KBM-7 (cell line): ENCODE measurements at places on chromosomes 12 and 14.

DNA sequence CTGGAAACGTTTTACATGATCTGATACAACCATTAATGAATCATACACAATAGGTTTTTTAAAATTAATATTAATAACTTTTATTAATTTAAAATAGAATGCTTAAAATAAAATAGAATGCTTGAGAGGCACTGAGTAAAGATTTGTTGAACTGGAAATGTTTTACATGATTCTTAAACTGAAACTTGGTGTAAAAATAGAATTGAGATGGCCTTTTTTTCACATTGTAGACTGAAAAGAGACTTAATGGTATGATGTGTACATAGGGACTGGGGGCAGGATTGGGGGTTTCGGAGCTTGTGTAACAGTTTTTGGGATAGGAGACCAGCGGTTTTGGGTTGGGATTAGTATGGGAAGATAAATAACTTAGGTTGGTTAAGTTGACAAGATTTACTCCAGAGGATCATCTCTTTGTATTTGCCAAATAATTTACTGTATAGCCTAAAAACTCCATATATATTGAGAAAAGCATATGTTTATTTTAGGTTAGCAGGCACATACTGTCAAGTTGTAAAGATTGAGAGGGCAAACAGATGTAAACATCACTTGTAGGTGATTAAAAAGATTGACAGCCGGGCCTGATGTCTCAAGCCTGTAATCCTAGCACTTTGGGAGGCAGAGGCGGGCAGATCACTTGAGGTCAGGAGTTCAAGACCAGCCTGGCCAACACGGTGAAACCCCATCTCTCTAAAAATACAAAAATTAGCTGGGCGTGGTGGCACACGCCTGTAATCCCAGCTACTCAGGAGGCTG, 2.0 kb upstream of the ZNF410 start:
- no peak for DNase-seq

DNA sequence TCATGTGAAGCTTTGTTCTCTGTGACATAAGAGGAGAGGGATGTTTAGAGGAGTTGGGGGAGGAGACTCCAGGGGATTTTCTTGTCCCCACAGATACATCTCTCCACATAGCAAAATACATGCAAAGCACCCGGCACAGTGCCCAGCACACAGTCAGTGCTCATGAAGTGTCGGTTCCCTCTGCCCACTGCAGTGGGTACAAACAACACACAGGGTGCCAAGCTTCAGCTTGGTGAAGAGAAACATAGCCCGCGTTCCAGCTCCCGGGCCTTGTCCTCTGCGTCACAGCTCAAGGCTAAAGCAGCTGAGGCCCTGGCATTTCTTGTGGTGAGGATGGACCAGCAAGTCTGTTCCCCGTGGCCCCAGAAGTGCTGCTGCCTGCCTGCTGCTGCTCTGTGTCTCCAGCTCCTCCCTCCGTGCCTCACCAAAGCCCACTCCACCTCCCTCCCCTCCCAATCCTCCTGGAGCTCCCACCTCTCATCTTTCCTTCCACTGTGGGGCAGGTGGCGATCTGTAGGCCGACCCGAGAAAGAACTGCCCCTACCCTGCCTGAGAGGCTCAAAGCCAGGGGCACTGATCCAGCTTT, 57.0 kb upstream of the FKBP4 start:
- DNase-seq, result no peak

DNA sequence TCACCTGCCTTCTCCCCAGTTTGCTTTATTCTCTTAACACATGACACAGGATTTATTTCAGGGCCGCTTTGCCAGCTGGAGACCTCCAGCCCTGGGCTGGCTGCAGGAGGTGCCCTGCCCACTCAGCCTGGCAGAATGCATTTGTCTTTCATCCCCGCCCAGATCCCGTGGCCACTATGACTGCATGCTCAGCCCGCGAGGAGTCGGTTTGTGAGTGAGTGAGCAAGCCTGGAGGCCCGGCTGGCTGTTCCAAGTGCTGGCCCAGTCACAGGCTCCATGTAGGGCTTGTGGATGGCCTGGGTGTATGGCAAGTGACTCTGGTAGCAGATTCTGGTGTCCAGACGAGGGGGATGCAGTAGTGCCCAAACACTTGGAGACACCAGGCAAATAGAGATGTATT, 2.1 kb downstream of the TDP1 start:
- no peak for DNase-seq

DNA sequence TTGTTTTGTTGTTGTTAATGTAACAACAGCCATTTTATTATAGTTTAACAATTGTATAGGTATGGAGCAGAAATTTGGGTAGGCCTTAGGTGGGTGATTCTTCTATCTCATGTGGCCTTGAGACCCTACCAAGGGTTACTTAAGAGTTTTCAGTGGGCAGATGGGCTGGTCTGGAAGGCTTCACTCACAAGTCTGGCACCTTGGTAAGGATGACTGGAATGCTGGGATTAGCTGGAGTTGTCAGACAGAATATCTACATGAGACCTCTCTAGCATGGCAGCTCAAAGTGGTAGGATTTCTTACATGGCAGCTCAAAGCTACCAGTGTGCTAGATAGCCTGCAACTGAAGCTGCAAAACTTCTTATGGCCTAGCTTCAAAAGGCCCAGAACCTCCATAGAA, 2.2 kb upstream of the MARS1 start:
- DNase-seq, result no peak

GRCh38 chr12:100661300-100661951, 87.9 kb downstream of the GAS2L3 start:
- DNase-seq, result no peak

- no peak for DNase-seq
These were observed 398.2 kb downstream of the PRKD1 start for GRCh38 chr14:29529418-29529817.

DNA sequence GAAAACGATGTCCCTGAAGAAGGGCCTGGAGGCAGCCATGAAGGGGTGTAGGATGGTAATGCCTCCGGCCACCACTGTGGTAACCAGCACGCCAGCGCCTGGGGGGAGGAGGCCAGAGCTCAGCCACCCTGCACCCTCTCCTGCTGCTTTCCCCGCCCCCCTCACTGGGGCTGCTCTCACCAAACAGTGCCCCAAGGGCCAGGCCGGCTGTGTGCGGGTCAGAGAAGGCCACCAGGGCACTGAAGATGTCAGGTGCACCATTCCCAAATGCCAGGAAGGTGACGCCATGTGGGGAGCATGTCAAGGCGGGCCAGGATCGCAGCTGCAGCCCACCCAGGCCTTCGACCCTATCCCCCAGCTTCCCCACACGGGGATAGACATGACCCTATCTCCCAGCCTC, 14.5 kb downstream of the SLC8B1 start:
- no peak for DNase-seq

DNA sequence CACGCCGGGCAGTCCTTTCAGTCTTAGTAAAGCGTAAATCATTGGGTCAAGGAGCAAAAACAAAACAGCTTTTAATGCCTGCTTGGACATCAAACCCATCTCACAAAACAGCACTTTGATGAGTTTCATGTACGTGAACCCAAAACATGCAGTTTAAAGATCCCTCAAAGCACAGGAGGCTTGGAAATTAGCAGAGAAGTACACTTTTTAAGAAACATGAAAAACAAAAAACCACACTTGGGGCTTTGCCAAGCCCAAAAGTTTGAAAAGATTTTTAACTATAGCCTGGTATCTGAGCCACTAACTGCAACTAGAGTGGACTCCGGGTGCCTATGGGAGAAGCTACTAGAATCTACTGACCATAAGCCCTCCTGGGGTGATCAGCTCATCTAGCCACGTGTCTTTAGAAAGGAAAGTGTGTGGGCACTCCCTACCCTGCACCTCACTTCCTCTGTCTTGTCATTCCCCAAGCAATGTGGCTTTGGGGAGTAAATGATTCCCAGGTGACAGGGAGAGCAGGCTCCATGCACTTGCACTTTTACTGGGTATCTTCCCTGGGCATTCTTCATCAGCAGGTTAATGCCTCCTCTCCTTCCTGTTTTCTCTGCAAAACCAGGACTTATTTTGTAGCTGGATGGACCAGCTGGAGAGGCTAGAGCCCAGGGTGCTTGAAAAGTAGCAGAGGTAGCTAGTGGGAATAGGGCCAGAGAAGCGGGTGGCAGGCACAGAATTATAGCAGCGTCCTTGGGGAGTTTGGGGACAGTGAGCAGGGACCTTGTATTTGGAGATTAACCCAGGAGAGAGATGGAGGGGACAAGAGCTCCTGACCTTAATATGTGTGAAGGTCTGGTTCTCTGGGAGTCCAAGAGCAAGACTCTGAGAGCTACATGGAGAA, 339.3 kb downstream of the BCL11B start:
- no peak for DNase-seq

DNA sequence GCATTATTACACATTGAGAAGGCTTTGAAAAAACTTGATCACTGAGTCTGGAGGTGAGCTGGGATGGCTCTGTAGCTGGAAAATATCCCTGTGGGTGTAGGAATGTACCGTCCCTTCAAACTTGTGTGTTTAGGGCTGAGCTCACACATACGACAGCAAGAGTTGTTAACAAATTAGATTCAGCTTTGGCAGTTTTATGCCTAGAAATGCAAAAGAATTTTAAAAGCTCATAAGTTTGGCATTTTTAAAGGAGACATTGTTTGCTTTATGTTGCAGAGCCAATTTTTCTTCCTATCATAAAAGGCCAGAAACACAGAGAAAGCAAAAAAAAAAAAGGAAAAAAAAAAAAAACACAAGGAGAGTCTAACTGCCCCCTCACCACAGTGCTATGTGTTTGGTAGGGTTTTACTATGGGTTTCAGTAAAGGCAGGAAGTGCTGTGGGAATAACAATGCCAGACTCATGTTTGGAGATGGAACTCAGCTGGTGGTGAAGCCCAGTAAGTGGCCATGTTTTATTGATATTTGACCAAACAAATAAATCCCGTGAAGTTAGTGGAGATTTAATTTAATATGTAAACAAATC, 78.4 kb downstream of the DAD1 start:
- DNase-seq, result no peak

DNA sequence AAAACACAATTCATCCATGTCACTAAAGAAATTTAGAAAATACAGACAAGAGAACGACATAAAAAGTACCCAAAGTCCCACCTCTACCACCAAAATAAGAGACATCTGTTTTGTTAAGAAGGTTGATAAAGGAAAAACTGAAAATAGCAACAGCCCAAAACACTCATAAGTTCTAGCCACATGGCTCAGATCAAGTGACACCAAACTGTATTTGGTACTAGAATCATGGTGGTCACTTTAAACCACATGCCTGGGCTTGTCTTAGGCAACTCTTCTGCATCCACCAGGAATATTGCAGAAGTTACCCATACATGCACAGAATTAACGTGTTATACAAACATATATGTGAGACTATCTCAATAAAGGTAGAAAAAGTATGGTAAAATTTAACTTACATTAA, 78.2 kb upstream of the GTF2A1 start:
- DNase-seq, result peak; percentile 33

DNA sequence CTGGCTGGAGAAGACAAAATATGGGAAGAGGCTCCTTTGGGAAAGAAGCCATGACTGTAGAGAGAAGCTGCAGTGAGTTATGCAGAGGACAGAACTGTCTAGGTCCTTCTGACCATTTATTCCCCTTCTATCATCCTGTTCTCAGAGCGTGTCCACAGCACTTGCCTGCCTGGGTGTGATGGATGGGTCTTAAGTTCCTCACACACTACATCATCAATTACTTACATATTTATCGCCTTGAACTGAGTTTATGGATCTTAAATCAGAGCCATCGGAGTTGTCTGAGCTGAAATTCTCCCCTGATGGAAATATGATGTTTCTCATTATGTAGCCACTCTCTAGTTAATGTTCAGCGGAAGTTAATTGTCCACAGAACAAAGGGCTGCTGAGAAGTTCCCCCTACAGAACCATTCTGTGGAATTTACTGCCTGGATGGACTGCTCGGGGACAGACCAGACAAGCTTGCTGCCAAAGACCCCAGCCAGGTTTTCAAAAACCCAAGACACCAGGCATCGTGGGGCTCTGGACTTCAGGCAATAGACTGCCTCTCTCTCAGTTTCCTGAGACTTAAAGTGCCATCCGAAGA, 232.5 kb upstream of the NOS1 start:
- DNase-seq, result no peak

- no peak for DNase-seq
These were observed 11.6 kb downstream of the FBXW8 start for GRCh38 chr12:116922194-116922897.

DNA sequence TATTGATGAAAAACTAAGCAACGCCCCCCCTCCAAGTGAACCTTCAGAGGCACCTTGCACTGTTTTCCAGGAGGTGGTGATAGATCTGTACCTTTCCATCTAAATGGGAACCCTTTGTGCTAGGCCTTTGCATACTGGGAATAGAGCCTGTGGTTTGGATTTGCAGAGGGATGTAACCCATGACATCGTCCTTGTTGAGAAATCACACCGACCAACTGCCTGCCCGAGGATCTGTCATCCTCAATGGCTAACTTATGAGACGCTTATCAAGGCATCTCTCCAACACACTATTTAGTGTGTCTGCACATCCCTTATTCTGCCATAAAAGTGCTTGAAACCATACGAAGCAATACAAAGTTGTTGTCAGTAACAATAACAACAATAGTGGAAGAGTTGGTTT, 22.9 kb downstream of the NTN4 start:
- no peak for DNase-seq

GRCh38 chr14:33510063-33510481, 440.8 kb downstream of the EGLN3 start:
- DNase-seq, result no peak

DNA sequence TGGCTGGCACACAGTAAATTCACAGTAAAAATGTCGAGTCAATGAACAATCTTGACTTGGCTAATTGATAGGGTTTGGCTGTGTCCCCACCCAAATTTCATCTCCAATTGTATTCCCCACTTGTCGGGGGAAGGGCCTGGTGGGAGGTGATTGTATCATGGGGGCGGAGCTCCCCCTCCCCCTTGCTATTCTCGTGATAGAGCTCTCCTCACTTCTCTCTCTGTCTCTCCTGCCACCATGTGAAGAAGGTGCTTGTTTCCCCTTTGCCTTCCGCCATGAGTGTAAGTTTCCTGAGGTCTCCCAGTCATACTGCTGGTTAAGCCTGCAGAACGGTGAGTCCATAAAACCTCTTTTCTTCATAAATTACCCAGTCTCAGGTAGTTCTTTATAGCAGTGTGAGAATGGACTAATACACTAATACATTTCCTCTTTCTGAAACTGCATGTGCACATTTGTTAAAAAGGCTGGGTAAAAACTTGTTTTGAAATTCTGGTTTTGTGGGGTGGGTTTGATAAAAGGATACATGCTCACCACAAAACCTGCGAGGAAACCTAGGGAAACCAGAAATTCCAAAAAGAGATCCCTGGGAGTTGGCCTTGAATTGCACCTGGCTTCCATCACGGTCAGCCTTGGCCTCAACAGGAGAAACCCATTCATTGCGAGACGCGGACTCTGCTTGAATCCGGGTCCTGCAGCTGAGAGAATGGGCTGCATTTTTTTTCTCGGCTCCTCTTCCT, 16.2 kb upstream of the MYL2 start:
- DNase-seq, result no peak

GRCh38 chr12:51890133-51890464, 2.2 kb downstream of the ANKRD33 start:
- DNase-seq, result no peak

DNA sequence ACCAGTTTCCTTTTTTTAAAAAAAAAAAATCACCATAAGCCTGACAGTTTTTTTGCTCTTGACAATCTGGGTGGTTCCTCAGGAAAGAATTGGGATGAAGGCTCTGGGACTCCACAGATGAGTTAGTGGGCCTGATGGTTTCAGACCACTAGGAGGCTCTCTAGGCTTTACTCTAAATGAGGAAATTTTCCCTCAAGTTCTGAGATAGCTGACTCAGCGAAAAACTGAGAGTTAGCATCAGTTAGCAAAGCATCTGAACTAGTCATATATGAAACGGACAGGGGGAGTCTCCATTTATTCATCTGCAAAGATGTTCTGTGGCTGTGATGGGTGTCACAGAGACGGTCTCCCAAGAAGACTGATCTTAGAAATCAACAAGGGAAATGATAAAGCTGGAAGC, 314.3 kb upstream of the OR4E1 start:
- DNase-seq, result peak; percentile 30

- no peak for DNase-seq
These were observed 439.2 kb downstream of the BTG1 start for GRCh38 chr12:91706466-91706865.
